ENCODE measurements at places on chromosomes 7 and 10.

GRCh38 chr10:110613996-110614495 lies 30.1 kb upstream of the RBM20 start:
- DNase-seq = no peak

DNA sequence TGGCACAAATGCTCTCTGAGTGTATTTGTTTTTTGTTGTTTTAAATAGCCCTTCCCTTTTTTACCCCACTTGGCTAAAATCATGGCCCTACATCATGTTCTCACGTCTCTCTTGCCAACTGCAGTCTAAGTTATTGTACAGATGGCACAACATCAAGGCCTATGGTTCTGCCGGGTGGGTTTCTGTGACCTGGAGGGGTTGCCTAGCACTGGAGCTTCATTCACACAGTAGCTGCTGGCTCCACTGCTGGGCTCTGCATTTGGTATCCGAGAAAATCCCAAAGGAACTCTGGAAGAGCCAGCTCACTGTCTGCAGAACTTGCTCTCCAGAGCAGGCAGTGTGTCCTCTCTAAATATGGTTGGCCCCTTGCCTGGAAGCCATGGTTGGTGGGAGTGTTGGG lies 120.6 kb downstream of the LRRC4 start:
- DNase-seq = no peak

DNA sequence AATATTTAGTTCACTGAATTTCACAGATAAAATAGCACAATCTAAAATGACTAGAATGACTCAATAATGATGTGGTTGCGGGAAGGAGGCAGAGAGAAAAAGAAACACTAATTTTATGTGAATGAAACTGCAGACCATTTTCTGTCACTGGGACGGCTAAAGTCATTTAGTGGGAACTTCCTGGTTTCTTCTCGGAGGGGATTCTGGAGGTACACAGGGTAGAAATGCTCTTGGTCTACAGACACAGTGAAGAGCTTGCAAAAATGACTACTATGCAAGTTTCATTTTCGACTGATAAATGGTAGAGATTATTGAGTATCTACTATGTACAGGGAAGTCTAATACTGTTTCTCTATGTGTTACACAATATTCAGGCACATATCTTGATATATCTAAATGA lies 63.5 kb upstream of the LRRN3 start:
- DNase-seq = no peak

GRCh38 chr10:86711513-86712316 lies 43.4 kb downstream of the LDB3 start:
- DNase-seq = peak; percentile 55

- no peak for DNase-seq
Measured at GRCh38 chr7:151088019-151088855, 2.0 kb downstream of the AGAP3 start.

GRCh38 chr10:110344622-110345021 lies 39.9 kb upstream of the SMNDC1 start:
- no peak for DNase-seq

GRCh38 chr10:3528271-3528670 lies 256.7 kb downstream of the KLF6 start:
- DNase-seq = no peak

DNA sequence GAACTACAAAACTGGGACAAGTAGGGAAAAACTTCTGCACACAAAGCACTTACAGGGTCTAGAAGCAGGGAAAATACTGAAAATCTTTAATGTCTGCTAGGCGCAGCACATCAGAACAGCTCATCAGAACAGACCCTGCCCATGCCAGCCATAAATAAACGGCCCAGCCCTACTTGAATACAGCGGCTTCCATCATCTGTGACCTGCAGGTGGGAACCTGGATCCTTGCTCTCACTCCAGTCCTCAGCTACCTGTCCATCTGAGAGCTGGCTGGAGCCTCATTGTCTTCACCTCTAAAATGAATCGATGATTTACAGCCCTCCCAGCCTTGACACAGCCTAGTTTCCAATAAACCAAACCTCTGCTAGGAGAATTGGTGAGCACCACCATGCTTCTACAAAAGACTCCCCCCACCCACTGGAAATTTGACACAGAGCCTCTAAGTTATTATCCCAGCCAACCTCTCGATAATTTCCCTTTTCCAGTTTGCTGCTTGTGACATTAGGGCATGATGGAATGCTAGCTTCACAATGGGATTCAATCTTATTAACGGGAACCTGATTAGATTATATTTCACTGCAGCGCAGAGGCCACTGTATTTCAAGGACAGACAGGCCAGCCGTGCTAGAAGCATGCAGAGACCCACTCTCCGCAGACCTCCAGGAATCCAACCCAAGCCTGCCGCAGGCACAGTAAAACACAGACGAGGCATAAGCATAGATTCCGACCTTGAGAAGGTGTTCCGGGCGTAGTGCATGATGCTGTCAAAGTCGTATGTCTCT lies 61.6 kb upstream of the OPALIN start:
- DNase-seq = no peak

DNA sequence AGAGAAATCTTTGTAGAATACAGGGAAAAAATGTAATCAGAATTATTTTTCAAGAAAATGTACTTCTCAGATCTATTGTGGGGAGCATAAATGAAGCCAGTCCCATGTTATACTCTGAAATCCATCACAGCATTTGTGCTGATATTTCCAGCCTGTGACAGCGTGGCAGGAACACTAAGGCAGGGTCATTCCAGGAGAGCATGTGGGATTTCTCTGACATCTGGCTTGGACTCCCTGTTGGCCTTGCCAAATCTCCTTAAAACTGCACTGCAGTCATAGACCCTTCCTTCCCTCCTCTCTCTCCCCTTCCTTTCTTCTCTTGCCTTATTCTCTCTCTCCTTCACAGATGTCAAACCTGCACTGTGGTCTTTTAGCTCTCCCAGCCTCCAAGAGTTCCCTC lies 6.5 kb upstream of the TSPAN13 start:
- no peak for DNase-seq

DNA sequence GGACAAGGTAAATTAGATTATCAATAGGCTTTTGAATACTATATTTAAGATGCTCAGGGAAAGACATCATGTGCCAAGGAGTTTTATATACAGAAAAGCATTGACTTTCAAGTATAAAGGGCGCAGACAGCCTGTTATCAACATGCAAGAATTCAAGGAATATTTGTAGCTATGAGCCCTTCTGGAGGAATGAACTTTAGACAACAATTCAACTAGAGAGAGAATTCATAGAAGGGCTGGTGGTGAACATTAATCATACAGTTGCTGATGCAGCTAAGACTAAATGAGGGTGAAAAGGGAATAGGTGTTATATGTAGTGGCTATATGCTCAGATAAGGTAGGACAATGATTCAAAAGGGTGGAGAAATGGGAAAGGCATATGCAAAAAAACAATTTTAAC lies 41.2 kb downstream of the AOAH start:
- no peak for DNase-seq

GRCh38 chr10:69179089-69179742 lies 818 bp upstream of the SUPV3L1 start:
- DNase-seq = no peak

- no peak for DNase-seq
Measured at GRCh38 chr7:127822822-127823508, 171.0 kb downstream of the SND1 start.

GRCh38 chr7:141045842-141046620 lies 27.8 kb upstream of the TMEM178B start:
- no peak for DNase-seq

DNA sequence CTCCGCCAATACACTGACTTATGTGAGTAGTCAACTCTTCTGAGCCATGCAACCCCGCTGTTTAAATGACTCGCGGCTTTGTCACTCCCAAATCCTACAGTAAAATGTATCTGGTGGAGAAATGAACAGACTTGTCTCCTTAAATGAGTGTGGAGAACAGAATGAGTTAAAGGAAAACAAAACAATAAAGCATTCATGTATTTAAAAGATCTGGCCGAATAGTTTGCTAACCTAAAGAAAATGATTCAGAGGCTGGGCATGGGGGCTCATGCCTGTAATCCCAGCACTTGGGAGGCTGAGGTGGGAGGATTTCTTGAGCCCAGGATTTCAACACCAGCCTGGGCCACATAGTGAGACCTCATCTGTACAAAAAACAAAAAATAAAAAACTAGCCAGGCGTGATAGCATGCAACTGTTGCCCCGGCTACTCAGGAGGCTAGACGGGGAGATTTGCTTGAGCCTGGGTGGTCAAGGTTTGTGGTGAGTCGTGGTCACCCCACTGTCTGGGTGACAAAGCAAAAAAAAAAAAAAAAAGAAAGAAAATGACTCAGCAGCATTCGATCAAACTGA lies 86.5 kb upstream of the PFKP start:
- no peak for DNase-seq

DNA sequence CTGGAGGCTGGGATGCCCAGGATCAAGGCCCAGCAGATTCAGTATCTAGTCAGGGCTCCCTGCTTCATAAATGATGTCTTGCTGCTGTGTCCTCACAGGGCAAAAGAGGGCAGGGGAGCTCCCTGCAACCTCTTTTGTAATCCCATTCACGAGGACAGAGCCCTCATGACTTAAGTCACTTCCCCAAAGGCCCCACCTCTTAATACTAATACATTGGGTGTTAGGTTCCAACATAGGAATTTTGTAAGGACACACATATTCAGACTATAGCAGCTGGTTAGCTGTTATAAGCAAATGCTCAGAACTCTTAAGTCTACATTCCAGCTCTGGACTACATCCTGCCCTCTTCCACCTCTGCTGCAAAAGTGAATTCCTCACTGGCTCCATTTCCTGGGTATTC lies 63.0 kb downstream of the VOPP1 start:
- DNase-seq = no peak
